ENCODE measurements at places on chromosomes 12 and 14.

DNA sequence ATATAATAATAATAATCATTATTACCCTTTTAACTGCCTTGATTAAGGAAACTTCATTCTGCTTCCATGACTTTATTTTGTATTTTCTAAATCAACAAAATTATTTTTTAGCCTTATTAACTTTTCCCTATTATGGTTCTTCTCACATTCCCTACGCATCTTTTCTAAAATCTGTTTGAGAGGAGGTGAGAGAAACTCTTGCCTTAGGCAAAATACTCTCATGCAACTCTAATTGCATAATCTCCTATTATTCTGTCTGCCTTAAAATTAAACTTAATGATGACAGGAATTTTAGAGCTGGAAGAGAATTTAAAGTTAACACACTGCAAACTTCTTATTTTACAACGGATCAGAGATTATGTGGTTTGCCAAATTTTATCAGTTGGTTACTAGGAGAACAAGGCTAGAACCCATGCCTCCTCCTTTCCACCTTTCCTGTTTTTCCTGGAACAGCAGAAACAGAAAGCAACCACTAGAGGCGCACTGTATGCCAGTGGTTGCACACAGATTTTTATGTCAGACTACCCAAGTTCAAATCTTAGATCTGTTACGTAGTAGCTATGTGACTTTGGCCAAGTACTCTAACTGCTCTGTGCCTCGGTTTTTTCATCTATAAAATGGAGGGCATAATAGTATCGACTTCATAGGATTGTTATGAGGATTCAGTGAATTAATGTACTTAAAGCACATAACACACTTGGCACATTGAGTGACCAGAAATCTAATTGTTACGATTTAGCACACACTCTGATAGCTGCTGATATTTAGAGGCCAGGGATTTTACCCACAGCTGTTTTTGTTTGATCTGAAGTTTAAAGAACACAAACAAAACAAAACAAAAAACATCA, 4.3 kb upstream of the BRMS1L start:
- no peak for DNase-seq

GRCh38 chr14:58177125-58177524, 22.8 kb upstream of the ACTR10 start:
- no peak for DNase-seq

GRCh38 chr12:75020068-75020557, 189.5 kb downstream of the KCNC2 start:
- no peak for DNase-seq

GRCh38 chr12:116400636-116401372, 123.3 kb upstream of the MED13L start:
- no peak for DNase-seq

DNA sequence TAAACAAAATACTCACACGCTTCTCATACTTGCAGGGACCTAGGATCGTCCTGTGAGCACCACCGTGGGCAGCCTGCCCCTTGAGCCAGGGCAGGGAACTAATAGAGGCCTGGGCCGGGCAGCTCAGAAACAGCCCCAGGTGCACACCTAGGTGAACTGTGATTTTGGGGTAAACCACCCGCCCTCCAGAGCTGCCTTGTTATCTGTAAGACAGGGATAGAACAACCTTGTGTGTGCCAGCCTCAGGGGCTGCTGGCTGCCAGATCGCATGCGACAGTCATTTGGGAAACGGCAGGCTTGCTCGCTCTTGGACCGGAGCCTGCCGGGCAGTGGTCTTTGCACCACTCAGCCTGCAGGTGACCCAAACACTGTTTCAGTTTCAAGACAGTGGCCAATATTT, 86.8 kb downstream of the ADGRD1 start:
- DNase-seq, result no peak

DNA sequence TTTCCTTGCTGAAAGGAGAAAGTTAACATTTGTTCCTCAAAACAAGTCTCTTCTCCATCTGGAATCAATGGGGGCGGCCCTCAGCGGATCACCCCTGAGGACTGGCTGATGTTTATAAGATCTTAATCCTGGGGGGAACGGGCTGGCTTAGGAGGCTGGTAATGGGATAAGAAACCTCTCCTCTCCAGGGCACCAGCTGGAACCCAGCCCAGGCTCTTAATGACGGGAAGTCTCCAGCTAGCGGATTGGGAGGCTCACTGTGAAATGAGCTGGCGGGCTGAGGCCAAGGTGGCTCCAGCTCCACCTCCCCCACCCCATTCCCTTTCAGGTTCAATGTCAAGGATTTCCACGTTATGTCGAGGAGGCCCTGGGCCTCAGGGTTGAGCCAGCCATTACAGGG, 1133.0 kb downstream of the VRK1 start:
- no peak for DNase-seq

GRCh38 chr12:128163086-128163485, 103.9 kb upstream of the TMEM132C start:
- no peak for DNase-seq

GRCh38 chr14:90574188-90575131, 177.6 kb downstream of the CALM1 start:
- DNase-seq, result no peak

DNA sequence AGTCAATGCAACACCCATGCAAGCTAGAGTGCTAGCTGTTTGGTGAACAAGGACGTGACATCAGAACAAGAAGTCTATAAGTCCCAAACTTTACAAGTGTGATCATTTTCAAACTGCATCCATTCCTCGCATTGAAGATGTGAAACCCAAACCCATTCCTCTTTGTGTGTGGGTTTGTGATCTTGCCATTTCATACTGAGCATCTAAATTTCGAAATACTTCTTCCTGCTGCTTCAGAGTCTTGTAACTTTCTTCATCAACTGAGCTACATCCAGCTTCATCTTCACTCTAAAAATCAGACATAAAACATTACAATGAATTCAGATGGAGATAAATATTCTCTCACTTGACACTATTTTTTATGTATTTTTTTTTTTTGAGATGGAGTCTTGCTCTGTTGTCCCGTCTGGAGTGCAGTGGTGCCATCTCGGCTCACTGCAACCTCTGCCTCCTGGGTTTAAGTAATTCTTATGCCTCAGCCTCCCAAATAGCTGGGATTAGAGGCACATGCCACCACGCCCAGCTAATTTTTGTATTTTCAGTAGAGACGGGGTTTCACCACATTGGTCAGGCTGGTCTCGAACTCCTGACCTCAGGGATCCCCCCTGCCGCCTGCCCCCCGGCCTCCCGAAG, 4.8 kb upstream of the ZCCHC8 start:
- DNase-seq, result no peak

DNA sequence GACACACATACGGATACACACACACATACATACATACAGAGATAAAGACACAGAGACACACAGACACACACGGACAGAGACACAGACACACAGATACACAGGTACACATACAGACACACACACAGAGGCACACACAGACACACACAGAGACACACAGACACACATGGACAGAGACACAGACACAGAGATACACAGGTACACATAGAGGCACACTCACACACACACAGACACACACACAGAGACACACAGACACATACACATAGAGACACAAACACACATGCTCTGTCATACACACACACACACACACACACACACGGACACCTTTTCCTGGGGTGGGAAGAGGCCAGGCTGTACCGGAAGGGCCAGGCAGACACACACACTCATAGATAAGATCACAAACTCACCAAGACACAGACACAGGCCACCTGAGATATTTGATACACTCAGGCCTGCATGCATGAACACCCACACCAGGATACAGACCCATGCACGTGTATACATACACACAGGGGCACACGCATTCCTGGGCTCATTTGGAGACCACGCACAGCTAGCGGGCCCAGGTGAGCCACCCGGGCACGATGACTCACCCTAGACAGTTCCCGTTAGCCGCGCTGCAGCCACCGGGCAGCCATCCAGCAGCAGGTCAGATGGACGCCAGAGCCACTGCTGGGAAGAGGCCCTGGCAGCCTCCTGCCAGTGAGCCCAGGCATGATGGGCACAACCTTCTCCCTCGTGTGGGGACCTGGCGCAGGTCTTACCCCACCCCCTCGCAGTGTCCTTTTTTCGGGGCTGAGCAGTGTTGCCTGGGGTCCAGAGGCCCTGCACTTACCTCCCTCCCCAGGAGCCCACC, 1.8 kb upstream of the AHNAK2 start:
- no peak for DNase-seq

GRCh38 chr12:58095002-58095401, 153.6 kb downstream of the ATP23 start:
- DNase-seq, result no peak

- no peak for DNase-seq
Observed at GRCh38 chr14:91032248-91032647, 28.2 kb downstream of the RPS6KA5 start.

DNA sequence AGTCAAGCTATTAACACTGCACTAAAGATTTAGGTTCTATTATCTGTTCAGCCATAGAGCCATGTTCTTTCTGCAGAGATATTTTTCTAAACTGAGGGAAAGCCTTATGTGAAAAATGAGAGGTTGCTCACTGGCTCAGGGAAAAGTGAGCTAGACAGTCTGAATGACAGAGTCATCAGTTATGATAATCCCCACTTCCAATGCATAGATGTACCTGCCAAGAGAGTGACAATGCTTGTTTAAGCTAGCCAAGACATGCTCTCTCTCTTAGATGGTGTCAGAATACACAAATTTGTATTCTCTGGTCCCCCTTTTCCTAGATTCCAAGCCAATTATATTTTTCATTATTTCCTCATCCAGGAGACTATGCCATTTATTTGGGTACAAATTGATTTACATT, 176.9 kb upstream of the FRMD6 start:
- DNase-seq, result no peak
